ENCODE measurements at places on chromosomes 4 and X.

- DNase-seq, result no peak
These were observed 105.6 kb upstream of the PGRMC2 start for GRCh38 chr4:128393101-128393704.

- no peak for DNase-seq
These were observed 616.1 kb downstream of the BCOR start for GRCh38 chrX:39481621-39482020.

- DNase-seq, result no peak
These were observed 70.3 kb upstream of the EMCN start for GRCh38 chr4:100588076-100588475.

DNA sequence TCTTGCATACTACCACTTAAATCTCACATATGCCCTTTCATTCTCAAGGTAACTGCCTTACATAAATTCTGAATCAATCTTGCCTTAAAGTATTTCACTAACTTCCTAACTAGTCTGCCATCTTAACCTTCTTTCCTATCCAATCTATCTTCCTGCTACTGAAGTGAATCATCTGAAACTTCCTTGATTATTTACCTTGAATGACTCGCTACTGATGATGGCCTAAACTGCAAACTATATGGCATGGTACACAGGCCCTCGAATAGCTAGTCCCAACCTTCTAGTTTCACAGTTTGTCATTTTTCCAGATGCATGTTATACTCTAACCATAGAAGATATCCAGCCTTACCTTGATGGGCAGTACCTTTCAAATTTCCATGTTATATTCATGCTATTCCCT lies 19.9 kb downstream of the PHKA1 start:
- DNase-seq, result no peak

DNA sequence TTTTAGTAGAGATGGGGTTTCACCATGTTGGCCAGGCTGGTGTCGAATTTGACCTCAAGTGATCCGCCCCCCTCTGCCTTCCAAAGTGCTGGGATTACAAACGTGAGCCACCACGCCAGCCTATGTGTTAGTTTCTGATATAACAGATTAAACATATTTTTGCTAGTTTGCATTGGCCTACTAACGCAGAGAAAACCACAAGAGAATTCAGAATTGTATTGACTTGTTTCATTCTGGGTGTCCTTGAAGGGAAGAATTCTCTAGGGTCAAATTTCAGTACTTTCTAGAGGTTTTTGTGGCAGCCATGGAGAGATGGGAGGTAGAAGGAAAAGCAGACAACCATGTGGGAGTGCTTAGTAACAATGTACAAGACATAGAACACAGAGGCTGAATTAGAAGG lies 46.1 kb upstream of the BMPR1B start:
- DNase-seq, result no peak

- no peak for DNase-seq
These were observed 10.6 kb upstream of the H2AZ1 start for GRCh38 chr4:99960648-99961047.

DNA sequence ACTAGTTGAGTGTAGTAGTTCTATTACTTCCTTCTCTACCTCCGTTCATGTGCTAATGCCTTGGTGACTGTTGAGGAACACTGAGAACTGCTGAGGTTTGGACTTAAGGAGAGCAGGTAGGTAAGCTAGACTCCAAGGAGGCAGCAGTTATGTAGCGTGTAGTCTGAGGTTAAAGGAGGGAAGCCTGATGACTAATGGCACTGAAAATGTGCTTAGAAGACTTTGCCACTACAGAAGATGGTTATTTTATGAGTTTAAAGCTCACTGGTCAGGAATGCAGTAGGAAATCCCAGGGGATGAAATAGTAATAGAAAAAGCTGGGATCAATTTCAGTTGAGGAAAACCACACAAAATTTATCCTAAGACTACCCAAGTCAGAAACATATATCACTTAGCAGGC lies 1077.3 kb downstream of the RAPGEF2 start:
- DNase-seq, result no peak

- DNase-seq, result peak; percentile 34
These were observed 420.3 kb downstream of the FAT4 start for GRCh38 chr4:125735102-125735501.

GRCh38 chr4:21476757-21477156 lies 471.8 kb downstream of the KCNIP4 start:
- DNase-seq, result peak; percentile 21

- peak; percentile 24 for DNase-seq
These were observed 47.2 kb upstream of the TFDP3 start for GRCh38 chrX:133265331-133265730.

DNA sequence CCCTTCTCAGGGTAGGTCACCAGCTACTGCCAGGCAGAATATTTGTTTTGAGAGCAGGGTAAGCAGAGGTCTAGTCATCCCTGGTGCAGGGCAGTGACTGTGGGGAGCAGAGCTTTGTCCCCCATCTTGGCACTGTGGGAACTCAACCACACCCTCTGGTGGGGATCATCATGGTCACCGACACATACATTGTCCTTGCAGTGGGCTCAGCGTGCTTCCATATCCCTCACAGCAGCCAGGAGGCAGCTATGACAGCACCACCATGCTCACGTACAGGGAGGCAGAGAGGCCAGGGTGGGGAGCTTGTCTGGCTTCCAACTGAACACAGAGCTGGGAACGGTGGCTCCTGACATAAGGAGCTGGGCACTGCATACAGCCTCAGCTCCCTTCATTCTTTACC lies 102.3 kb downstream of the ENPP6 start:
- no peak for DNase-seq

- DNase-seq, result peak; percentile 67
These were observed 193.7 kb downstream of the SPATA18 start for GRCh38 chr4:52244848-52245247.

- DNase-seq, result no peak
These were observed 32.4 kb downstream of the CDS1 start for GRCh38 chr4:84615355-84615754.

GRCh38 chrX:68685685-68686084 lies 38.2 kb downstream of the STARD8 start:
- no peak for DNase-seq

DNA sequence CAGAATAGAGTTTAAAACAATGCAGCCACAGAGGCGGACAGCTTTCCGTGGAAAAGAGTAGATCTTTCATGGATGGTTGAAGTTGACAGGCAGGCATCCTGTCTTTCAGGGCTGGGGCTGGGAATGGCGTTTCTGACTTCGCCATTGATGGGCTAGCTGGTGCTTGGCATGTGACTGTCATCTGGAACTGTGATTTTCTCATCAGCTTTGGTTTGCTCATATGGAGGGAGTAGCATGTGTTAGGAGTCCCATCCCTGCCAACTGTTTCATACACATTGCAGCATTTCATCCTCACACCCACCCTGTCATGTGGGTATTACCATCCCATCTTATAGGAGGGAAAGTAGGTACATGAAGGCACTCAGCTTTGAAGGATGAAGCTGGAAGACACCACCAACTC lies 49.2 kb upstream of the STX18 start:
- no peak for DNase-seq

DNA sequence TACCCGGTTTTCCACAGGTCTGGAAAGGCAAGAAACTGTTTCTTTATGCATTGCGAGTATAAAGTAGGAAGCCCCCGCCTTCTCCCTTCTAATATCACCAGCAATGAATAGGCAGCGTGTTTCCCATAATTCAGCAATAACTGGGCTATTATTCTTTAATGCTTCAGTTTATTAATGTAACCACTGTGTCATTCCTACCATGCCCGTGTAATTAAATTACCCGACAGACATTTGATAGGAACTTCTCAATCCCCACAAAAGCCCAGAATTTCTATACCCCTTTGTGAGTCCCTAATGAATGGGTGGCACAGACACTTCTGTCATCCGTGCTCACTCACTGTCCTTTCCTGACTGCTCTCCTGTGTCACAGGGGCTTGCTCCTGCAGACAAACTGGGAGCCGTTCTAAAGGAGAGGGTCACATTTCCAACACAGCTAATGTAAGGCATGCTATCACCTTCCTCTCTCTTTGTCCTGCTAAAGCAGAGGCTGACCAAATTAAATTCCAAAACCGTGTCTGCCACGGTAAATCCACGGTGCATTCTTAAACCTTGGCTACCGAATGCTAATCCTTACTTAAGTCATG lies 108.5 kb upstream of the MID1 start:
- no peak for DNase-seq

DNA sequence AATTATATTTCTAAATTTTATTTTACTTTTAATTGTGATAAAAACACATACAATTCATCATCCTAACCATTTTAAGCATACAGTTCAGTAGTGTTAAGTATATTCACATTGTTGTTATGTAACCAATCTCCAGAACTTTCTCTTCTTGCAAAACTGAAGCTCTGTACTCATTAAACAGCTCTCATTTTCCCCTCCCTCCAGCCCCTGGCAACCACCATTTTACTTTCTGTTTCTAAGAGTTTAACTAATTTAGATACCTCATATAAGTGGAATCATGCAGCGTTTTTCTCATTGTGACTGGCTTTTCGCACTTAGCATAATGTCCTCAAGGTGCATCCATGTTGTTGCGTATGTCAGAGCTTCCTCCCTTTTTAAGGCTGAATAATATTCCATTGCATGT lies 46.7 kb upstream of the NDP start:
- no peak for DNase-seq

DNA sequence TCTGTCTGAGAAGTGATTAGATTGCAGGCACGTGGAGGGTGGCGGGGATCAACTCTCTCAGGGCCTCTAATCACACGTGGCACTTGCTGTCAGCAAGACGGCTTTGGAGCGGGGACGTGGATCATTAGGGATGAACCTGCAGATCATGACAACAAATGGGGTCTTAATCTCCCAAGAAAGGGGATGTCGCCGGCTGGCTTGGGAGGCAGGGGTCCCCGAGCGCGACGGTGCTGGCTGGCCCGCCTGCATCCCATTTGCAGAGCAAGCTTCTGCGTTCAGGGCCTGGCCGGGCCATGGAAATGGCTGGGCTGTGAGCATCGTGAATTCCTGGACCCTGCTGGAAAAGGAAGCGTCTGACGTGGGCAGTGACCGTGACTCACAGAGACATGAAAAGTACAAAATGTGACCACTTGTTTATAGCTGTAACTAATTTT lies 85.1 kb upstream of the SHOX start:
- DNase-seq, result peak; percentile 29

DNA sequence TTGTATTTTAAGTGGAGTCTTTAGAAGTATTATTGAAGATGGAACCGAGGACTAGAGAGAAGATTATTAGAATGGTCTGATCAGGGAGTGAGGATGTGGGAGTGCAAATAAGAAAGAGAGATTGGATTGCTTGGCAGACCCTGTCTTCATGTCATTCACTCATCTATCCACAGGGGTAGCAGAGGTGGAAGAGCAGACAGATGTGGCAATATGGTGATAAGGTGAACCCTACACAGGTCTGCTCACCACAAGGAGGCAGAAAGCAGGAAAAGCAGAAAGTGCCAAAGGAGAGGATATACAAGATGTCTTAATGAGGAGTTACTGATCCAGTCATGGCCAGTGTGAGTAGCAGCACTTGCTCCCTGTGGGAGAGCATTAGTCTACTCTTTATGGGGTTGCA lies 129.4 kb downstream of the MAGEE2 start:
- DNase-seq, result no peak

GRCh38 chr4:188550296-188550695 lies 411.1 kb downstream of the TRIML1 start:
- peak; percentile 23 for DNase-seq

DNA sequence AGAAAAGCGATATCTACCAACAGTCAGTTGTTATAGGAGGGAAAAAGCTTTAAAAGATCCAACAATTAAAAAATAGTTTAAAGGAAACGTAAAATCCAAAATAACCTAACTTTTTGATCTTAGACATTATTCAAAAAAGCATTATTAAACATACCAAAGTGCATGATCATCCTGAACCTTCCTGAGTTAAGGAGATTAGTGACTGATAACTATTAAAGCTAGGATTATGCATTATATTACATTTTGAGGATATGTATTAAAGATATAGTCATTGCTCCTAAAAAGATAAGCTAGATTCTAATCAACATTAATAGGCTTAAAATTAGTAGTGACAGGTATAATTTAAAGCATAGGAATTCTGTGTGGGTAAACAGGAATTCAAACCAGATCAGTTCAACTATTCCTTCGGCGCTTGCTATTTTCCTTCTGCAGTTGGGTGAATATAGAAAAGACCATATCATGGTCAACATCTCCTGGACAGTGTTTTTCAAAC lies 139.6 kb downstream of the ADAMTS3 start:
- DNase-seq, result no peak

- no peak for DNase-seq
These were observed 190.6 kb downstream of the FRAS1 start for GRCh38 chr4:78247536-78248285.

- DNase-seq, result no peak
These were observed 46.6 kb upstream of the HS6ST2 start for GRCh38 chrX:133005042-133005441.

- no peak for DNase-seq
These were observed 20.8 kb downstream of the SPON2 start for GRCh38 chr4:1151541-1151940.

DNA sequence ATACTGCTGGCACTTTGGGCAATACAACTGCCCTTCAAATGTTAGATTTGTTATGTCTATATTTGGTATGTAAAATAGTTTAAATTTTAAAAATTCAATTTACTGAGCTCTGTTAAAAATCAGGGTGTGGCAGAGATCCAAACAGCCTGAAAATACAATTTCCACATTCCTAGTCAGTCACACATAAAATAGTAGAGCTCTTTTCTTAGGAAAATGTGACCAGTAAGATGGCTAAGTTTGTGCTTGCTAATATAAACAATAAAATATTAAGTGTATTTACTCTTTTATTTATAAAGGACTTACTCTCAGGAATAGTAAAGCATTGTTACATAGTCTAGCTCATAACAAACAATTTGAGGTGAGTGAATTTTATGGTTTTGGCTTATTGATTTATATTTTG lies 200.2 kb downstream of the DKK2 start:
- DNase-seq, result no peak

- DNase-seq, result no peak
These were observed 10.8 kb downstream of the ALB start for GRCh38 chr4:73414936-73415271.

- no peak for DNase-seq
These were observed 236.4 kb downstream of the DHRSX start for GRCh38 chrX:2264179-2265030.

DNA sequence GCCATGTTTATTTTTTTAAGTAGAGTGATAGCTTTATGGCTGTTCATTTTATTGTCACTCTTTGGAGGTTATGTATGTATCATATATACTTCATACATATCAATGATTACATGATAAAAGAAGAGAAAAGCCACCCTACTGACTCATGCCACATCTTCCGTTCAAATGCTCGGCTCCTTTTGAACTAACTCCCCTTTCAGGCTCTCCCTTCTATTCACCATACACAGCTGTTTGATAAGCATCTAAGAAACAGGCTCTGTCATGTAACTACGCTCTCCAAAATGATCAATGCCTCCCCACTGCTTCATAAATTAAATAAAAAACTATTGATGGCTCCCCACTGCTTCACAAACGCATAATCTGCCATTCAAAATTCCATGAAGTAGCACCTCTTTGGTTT lies 89.4 kb downstream of the SEL1L3 start:
- DNase-seq, result no peak

DNA sequence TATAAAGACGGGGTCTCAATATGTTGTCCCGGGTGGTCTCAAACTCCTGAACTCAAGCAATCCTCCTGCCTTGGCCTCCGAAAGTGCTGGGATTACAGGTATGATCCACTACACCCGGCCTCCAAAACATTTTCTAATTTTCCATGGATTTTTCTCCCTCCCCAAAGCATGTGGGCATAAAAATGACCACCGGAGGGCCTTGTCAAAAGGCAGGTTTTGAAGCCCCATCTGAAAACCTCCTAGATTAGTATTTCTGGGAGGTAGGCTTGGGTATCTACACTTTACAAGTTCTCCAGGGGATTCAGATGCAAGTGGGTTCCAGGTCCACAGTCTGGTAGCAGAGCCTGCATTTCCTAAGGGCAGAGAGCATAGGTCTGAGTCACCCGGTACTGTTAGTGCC lies 1.4 kb upstream of the GPR173 start:
- no peak for DNase-seq

Measured in femur (tissue), 1 donor.